ENCODE measurements at places on chromosomes 5 and 9.

- no peak for DNase-seq
These were observed 19.8 kb downstream of the AKNA start for GRCh38 chr9:114367772-114368569.

GRCh38 chr5:117863586-117864296 is 1124.6 kb downstream of the DTWD2 start:
- no peak for DNase-seq

DNA sequence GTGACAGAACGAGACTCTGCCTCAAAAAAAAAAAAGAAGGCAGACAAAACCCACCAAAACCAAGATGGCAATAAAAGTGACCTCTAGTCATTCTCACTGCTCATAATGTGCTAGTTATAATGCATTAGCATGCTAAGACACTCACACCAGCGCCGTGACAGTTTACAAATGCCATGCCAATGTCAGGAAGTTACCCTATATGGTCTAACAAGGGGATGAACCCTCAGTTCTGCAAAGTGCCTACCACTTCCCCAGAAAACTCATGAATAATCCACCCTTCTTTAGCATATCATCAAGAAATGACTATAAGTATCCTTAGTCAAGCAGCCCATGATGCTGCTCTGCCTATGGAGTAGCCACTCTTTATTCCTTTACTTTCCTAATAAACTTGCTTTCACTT is 4.7 kb upstream of the BICD2 start:
- no peak for DNase-seq

DNA sequence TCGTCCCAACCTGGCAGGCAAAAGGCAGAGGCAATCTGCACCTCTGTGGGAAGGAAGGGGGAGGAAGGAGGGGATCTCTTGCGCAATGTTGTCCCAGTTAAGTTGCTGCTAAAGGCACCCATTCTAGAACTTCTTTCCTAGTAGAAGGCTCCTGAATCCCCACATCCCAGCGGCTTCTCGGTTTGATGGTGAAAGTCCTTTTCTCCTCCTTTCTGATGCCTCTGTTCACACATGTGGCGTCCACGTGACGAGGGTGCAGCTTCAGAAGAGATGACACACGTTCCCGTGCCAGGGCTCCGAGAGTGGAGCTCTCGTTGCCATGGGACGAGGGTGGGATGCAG is 96.9 kb upstream of the FCN2 start:
- DNase-seq: no peak

- DNase-seq: no peak
These were observed 7.8 kb downstream of the MRPS2 start for GRCh38 chr9:135508211-135508820.

DNA sequence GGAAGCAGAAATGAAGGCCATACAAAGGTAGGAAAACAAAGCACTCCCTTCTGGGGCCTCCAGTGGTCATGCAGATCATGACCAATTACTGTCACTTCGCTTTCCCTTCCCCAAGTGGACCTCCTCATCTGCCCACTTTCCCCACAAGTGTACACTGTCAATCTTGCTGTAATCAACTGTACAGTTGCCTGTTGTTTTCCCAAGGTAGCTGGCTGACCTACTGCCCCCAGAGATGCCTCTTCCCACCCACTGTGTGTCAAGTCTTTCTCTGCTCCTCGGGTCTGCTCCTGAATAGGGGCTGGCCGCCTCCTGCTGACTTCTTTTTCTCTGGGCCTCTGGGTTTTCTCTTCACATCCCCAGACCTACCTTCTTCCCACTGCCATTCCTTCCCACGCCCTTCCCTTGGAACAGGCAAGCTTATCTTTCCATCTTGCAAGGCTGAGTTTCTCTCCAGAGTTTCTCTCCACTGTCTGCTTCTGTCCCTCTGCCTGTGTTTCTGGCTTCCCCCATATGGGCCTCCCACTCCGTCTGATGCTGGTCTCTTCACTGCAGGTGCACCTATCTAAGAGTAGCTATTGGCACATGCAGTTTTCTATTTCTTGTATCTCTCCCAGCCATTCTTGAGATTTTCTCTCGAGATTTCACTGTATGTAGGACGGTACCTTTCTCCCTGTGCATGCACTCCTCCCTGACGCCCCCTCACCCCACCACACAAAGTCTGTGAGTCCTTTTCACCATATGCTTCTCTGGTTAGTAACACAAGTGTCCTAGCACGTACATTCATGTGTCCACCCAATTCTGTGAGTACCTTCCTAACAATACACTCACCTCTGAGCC is 2.4 kb downstream of the ELL2 start:
- DNase-seq: no peak
